ENCODE measurements at places on chromosomes 3 and 15.

- no peak for DNase-seq
Observed at GRCh38 chr3:183381673-183382072, 46.7 kb downstream of the MCF2L2 start.

GRCh38 chr15:92881211-92881754 lies 18.8 kb upstream of the CHD2 start:
- DNase-seq, result no peak

GRCh38 chr15:27660676-27661075 lies 438.4 kb downstream of the OCA2 start:
- no peak for DNase-seq

- DNase-seq, result no peak
Observed at GRCh38 chr3:54008744-54009143, 113.6 kb upstream of the CACNA2D3 start.

- DNase-seq, result no peak
Observed at GRCh38 chr3:55719508-55719907, 232.4 kb upstream of the WNT5A start.

- no peak for DNase-seq
Observed at GRCh38 chr3:194067949-194068362, 68.0 kb upstream of the HES1 start.

DNA sequence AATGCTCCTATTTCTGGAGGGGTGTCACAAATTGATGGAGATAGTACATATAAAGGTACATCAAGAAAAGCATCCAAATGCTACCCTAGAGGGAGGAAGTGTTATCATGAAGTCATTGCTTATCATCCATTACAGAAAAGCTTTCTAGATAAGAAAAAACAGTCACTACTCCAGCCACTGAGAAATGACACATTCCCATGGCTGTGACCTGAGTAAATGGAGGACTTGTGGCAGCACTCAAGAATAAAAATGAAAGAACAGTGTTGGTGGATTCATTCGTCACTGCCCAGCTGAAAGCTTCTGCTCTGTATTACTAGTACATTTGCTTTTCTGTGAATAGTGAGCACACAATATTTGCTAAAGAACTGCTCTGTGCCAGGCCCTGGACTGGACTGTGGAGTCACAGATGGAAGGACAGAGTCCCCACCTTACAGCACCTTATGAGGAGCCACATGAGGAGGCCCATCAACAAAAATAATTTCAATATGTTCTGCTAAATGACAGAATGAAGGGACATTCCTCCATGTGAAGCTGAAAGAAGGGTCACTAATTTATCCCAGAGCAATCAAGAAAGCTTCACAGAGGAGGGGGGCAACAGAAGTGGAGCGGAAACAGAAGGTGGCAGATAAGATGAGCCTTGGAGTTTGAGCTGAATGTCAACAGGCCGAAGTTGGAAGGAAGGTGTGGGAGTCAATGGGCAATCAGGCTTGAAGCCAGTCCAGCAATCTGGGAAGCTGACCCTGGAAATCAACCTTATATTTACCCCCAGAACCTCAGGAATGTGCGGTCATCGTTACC lies 343.5 kb upstream of the TRIM42 start:
- DNase-seq, result no peak

DNA sequence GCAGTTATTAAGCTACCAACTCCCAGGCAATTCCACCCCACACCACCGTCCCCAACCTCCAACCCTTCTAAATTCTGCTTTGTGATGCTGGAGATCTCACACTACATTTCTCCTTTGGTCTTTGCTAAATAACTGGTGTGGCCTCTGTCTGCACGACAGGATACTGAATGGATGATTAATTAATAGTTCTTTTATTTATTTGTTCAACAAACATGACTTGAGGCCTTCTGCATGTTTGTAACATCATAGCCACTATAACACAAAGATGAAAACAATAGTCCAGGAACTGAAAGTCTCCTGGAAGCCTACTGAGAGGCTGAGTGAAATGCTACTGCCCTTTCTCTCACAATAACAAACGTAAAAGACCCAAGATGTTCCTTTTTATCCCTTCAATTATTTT lies 609.5 kb upstream of the UBE2E2 start:
- no peak for DNase-seq

GRCh38 chr3:133461291-133461690 lies 61.4 kb downstream of the BFSP2 start:
- no peak for DNase-seq
